ENCODE measurements at places on chromosomes 5 and 9.

DNA sequence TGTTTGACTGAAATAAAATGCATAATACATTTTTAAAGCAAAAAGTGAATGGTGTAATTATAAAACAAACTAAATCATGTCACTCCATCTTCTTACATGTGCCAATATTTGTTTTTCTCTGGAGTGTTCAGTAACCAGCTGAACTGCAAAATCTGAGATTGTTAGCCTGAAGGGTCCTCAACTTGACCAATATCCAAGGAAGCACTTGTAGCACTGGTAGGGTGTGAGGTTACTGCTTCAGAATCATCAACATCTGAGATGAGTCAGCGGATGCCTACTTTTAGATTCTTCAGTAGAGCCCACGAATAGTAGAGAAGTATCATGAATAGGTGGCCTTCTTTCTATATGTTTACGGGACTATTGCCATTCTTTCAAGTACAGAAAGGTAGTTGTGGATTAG lies 226.7 kb downstream of the TLE4 start:
- no peak for DNase-seq

- no peak for DNase-seq
Measured at GRCh38 chr9:28620661-28621060, 1047.4 kb upstream of the C9orf72 start.

DNA sequence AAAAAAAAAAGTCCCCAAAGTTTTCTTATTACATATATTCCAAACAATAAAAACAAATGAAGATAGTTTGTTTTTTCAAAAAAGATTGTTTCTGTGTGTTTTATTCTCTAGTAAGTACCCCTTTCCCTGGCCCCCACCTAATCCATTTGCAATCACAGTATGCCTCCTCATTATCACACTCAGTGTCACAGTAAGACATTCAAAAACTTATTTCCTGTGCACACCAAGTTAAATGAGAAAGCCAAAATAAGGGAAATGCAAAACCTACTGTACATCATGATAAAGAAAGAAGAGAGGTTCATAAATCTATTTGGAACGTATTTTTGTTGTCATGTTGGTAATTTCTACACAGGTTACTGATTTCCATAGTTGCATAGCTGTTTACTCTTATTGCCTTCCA lies 62.3 kb downstream of the ST8SIA4 start:
- no peak for DNase-seq

DNA sequence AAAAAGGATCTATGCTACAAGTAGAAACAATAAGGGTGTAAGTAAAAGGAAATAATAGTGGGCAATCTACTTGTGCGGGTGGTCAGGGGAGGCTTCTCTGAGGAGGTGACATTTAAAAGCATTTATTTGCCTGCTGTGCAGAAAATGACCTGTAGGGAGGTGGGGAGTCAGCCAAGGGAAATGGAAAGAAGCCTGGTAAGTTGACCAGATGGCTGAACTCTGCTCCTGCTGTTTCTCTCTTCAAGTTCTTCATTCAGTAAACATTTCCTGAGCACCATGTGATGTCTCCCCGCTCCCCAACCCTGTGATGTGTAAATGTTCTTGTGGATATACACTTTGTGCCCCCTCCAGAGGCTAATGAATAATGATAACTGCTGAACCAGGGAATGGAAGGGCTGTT lies 9.9 kb upstream of the SPIN1 start:
- no peak for DNase-seq

- no peak for DNase-seq
Measured at GRCh38 chr5:158470764-158471534, 612.0 kb upstream of the CLINT1 start.

- DNase-seq, result no peak
Measured at GRCh38 chr5:178793151-178793550, 62.7 kb upstream of the ZNF354A start.
